ENCODE measurements at places on chromosomes 11 and 22.

- no peak for DNase-seq
Observed at GRCh38 chr22:45205276-45205925, 35.3 kb downstream of the KIAA0930 start.

- peak; percentile 70 for DNase-seq
Observed at GRCh38 chr11:61917334-61918109, at the start of gene RAB3IL1. Gene RAB3IL1, minus strand, starts transcription at chr11:61917566. Its CDS starts 199 bp downstream, at chr11:61917367.

DNA sequence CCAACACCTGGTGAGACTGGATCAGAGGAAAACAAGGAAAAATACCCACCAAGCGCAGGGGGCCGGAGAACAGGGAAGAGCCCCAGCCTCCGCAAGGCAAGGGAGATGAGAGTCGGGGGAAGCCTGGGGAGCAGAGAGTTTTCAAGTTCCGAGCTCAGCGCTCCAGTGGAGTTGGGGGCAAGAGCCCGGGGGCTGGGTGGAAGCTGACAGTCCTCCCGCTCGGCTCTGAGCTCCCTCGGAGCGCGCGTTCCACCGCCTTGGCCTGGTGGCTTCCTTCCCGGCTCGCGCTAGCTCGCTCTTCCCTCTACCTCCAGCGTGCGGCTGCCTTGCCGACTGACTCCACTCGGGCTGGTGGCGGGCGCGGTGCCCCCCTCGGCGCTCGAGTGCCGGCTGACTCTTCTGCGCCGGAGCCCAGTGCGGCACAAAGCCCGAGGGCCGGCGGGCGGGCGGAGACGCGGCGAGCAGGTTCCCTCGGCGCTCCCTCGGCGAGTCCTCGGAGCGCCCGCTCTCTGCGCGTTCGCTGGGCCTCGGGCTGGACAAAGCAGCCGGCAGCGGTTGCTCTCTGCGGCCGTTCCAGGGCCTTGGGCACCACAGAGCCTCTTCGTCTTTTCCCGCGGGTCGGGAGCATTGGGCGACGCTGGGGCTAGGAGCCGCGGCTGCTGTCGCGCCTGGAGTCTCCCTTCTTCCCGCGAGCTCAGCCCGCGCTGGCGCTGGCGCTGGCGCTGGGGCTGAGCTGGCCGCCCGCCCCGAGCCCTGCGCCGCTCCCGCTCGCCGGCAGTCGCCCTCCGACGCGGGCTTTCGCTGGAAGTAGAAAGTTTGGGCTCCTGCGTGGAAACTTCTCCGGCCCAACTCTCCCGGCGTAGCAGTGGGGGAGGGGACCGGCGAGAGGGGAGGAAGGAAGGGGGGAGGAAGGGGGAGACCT lies 1.0 kb downstream of the PAX6 start:
- peak; percentile 69 for DNase-seq

GRCh38 chr22:37316875-37317371 lies 34.6 kb downstream of the CYTH4 start:
- DNase-seq: peak; percentile 82

GRCh38 chr22:44731357-44731970 lies 20.9 kb upstream of the ARHGAP8 start:
- DNase-seq: no peak

- DNase-seq: no peak
Observed at GRCh38 chr11:39149214-39149613, 2310.2 kb downstream of the LRRC4C start.

DNA sequence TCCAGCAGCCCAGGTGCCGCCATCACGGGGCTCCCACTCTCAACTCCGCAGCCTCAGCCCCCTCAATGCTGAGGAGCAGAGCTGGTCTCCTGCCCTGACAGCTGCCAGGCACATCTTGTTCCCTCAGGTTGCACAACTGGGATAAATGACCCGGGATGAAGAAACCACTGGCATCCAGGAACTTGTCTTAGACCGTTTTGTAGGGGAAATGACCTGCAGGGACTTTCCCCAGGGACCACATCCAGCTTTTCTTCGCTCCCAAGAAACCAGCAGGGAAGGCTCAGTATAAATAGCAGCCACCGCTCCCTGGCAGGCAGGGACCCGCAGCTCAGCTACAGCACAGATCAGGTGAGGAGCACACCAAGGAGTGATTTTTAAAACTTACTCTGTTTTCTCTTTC lies at the start of gene SAA1:
SAA1 (plus strand) TSS at position 316 of the 400 bp plus-strand sequence. CDS start 624 bp downstream, outside the sequence.
- no peak for DNase-seq

- DNase-seq: no peak
Observed at GRCh38 chr11:15558513-15559181, 443.9 kb downstream of the INSC start.

- DNase-seq: no peak
Observed at GRCh38 chr22:40829131-40829530, 10.0 kb upstream of the SLC25A17 start.

DNA sequence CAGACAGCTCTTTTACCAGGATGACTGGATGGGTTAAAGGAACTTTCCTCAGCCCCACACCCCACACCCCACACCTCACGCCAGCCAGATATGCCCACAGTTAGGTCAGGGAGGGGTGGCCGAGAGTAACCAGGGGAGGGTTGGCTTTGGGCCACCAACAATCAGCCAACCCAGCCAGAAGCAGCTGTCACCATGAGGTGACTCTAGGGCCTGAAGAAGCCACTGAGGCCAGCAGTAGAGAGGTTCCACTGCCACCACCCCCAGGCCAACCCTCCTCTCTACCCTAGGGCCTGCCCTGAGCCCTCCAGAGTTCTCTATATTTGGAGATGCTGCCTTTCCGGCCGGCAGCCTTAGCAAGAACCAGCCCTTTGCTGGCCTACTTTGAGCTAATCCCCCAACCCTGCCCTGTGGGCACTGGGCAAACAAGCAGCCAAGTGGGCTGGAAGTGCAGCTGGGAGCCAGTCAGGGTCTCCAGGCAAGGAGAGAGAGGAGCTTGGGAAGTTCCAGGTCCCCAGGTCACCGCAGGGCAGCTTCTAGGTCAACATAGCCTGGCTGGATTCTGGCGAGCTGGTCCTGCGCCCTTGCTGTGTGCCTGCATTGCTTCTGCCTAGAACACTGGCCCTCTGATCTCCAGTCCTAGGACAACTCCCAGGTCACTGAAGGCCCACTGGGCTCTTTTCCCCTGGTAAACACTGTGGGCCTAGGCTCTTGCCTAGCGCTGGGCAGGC lies 12.0 kb upstream of the SYT8 start:
- DNase-seq: no peak

GRCh38 chr11:76837696-76838677 lies 22.7 kb upstream of the ACER3 start:
- no peak for DNase-seq

GRCh38 chr11:67071420-67072284 lies 15.0 kb downstream of the RHOD start:
- peak; percentile 70 for DNase-seq

DNA sequence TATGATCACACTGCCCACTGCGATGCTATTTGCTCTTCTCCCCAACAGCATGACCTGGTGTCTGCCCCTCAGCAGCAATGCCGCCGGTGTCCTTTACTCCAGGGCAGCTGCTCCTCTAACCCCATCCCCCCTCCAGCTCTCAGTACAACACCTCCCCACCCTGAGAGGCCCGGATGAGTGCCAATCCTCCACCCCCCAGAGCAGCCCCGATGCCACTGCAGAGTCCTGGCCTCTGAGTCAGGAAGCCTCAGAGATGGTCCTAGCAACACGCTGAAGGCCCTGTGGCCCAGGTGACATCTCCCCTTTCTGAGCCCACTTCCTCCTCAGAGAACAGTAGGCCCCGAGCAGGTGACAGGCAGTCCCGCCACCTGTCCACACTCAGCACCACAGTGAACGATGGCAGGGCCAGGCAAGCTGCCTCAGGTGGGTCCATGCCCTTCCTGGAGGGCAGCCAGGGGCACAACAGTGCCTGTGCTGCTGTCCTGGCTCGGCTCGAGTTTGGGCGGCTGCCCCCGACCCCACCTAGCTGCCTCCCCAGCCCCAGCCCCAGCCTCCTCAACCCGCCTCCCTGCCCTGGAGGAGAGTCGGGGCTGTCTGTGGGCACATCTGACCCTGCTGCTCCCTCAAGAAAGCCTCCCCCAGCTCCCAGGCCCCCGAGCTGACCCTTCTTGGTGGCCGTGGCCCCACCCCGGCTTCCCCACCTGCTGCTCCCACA lies 3.9 kb upstream of the NDUFS8 start:
- DNase-seq: no peak

GRCh38 chr11:125418396-125418795 lies 77.7 kb downstream of the FEZ1 start:
- no peak for DNase-seq

- DNase-seq: no peak
Observed at GRCh38 chr11:69160296-69161116, 4.8 kb downstream of the SMIM38 start.

DNA sequence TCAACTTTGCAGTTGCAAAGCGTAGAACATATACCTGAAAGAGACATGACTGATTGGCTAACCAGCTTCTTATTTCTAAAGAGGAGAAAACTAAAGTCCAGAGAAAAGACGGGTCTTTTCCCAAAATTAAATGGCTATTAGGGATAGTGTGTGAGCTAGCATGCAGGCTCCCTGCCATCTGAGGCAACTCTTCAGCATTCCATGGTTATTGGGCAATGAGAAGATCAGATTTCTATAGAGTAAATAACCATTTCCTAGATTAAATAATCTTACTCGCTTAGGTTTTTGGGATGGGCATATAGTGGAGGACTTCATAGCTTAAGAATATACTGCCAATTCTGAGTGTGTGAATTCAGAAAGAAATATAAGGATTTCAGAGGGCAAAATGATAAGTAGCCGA lies 95.0 kb downstream of the PDHX start:
- no peak for DNase-seq

- no peak for DNase-seq
Observed at GRCh38 chr22:11627798-11628650, 3900.0 kb upstream of the OR11H1 start.

DNA sequence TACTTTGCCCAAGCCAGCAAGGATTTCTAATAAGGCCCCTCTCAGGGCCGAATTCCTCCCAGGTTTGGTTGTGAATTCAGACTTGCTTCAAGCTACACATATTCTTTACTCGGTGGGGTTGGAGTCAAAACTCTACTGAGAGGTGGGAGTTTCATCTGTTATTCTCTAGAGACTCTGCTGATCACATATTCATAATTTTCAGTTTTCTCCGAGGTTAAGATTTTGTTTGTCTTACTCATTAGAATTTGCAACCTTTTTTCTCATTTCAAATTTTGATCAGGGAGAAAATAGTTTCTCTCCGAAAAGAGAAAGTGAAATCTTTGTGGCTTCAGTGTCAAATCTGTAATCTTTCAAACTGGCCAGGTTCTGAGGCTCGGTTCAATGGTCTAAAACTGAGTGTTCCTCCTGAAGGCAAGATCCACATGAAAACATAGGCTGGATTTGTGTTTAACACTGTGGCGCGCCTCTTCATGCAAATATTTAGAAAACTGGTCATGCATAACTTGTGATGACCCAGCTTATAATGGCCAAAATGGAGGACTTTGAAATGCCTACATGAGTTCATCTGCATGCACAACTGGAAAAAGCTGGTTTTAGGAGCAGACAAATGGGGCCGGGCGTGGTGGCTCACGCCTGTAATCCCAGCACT lies 21.5 kb upstream of the GSTP1 start:
- no peak for DNase-seq

- DNase-seq: no peak
Observed at GRCh38 chr11:93548679-93549319, 5.6 kb upstream of the SMCO4 start.

GRCh38 chr22:19808873-19809478 lies 45.7 kb downstream of the GNB1L start:
- no peak for DNase-seq

- no peak for DNase-seq
Observed at GRCh38 chr22:28222976-28223745, 304.1 kb upstream of the PITPNB start.

GRCh38 chr11:21289686-21290085 lies 620.3 kb downstream of the NELL1 start:
- no peak for DNase-seq

DNA sequence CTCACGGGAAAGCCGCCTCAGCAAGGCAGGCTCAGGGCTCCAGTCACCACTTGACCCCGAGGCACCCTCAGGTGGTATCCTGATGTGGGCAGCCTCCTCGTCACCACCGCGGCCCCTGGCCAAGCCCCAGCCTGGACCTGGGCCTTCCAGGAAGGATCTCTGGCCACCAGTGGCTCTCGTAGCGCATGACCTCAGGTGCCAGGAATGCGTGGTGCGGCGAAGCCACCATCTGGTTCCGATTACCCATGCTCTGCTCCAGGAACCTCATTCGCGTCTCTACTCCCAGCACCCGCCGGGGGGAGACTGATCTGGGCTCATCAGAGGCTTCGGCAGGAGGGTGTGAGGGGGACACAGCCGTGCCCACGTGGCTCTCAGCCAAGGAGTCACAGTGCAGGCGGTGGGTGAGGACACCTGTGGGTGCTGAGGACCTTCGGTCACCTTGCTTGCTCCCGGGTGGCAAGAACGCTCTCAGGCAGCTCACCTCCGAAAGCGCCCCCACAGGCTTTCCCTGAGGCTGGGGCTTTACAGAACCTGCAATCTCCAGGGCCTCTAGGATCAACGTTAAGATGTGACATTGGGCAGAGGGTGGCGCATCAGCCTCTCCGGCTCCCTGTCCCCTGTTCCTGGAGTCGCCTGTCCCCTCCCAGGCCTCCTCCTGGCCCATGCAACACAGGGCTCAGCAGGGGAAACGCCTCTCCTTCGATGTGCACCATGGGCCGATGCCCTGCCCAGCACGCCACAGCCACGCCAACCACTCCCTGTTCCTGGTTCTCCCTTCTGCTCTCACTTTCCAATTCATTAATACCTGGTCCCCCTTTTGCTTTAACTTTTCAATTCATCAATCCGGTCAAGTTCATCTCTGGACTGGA lies 39.0 kb downstream of the TBX1 start:
- peak; percentile 75 for DNase-seq

- no peak for DNase-seq
Observed at GRCh38 chr11:27663326-27663725, 36.9 kb downstream of the BDNF start.

DNA sequence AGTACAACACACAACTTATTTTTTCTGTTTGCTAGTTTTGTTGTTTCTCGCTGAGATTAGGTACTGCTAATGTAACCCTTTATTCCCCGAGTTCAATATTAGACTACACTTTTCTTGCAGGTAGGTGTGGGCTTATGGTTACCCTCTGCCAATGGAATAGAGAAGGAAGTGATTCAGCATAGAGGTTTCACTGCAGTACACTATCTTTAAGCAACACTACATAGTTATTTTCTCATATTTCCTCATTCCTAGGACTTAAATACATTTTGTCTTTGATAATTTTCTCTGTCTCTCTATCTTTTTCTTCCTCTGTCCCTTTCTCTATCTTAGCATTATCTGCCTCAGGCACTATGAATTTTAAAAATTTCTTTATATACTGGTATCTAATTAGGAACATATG lies 791.0 kb downstream of the FAM181B start:
- no peak for DNase-seq

DNA sequence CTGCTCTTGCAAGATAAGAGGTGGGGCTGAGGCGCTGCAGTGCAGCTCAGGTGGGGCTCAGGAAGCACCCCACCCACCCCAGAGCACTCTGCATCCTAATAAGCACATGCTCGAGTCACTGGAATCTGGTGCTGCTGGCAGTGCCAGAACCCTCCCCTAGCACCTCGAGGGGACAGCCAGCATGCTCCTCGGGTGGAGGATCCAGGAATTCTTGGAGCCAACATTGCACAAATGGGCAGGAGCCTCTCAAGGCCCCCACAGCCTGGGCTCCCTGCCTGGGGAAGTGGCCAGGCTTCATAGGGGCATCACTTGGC lies 27.5 kb upstream of the CABP7 start:
- no peak for DNase-seq
